NCI-H524 (cell line): ENCODE measurements at places on chromosomes 6 and 20.

DNA sequence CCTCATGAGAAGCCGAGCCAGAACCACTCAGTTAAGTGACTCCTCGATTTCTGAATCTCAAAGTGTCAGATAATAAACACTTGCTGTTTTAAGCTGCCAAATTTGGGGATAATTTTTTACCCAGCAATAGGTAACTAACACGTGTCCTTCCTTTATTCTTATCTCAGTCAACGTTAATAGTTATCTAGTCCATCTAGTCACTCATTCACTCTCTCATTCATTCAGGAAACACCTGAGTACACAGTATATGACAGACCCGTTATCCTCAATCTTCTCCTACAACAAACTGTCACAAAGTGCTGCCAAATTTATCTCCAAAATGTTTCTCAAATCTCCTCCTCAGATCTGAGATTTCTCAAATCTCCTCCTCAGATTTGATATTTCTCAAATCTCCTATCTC is 13.1 kb downstream of the FAM184A start:
- no peak for DNase-seq

GRCh38 chr6:166667796-166668610 is 41.0 kb upstream of the RPS6KA2 start:
- DNase-seq, result no peak

DNA sequence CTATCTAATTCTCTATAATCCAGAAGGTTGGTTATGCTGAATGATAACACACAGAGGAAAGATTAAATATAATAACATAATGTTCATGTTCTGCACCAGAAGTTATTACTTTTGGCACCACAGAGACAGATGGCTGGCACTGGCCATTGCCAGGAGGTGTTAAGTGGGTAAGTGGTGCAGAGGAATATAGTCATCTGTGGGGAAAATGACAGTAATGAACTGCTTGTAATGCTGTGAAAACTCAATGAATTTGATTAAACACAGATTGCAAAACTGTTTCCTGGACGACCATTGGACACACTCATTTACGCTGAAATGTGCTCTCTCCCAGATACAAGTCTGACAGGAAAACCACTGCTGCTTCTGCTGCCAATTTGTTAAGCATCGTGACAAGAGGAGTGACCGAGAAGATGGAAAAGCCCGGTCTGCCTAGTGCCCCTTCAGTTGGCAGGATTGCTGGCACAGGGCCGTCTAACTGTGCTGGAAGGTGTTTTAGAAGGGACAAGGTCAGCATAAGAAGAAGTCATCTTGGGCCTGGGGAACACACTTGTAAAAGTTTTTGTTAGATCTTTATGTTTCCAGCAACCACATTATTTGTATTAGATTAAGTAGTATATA is 567.4 kb downstream of the CBLN4 start:
- DNase-seq, result no peak

DNA sequence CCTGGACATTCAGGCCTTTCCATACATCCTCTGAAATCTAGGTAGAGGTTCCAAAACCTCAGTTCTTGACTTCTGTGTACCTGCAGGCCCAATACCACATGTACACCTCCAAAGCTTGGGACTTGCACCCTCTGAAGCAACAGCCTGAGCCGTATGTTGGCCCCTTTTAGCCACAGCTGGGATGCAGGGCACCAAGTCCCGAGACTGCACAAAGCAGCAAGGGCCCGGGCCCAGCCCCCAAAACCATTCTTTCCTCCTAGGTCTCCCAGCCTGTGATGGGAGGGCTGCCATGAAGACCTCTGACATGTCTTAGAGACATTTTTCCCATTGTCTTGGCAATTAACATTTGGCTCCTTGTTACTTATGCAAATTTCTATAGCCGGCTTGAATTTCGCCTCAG is 107.4 kb upstream of the FRMD1 start:
- no peak for DNase-seq

DNA sequence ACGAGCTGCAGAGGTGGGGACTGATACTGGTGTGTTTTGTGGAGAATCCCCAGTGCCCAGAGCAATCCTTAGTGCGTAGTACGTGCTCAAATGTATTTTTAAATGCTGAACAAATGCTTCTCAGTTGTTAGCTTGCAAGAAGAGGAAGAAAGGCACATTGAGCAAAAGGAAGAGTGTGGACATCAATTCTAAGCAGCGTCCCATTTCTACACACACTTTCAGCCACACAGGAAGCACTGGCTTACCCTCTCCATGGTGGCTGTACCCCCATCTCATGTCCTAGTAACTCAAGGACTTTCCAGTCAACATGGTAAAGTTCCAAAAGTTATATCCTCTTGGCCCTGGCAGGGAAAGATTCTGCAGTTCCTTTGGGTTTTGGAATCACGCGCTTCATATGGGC is 98.8 kb upstream of the NXT1 start:
- DNase-seq, result no peak

- DNase-seq, result no peak
Observed at GRCh38 chr6:35703554-35703953, 14.8 kb upstream of the FKBP5 start.

- no peak for DNase-seq
Observed at GRCh38 chr20:38543014-38543906, 37.7 kb upstream of the ADIG start.

- no peak for DNase-seq
Observed at GRCh38 chr20:1844325-1845162, 50.7 kb upstream of the SIRPA start.

GRCh38 chr6:125008957-125009356 is 46.7 kb downstream of the RNF217 start:
- DNase-seq, result no peak

DNA sequence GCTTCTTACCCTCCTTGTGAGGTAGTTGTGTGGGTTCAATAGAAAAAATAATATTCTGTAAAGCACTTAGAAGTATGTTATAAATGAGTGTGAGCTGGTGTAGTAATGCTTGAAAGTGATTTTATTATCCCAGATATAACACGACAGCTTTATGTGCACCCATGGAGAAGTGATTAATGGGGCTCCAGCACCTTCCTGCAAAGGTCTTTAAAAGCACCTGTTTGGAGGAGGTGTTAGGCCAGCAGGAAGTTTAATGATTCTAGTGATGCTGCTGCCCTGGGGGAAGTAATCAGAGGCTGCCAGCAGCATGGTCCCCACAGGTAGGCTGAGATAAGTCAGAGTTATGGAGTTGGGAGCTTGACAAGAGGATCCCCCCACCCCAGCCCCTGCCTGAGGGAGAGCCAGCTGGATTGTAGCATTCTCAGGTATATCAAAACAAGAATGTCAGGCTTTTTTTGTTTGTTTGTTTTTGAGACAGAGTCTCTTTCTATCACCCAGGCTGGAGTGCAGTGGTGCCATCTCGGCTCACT is 166.3 kb downstream of the PHACTR1 start:
- DNase-seq, result no peak

DNA sequence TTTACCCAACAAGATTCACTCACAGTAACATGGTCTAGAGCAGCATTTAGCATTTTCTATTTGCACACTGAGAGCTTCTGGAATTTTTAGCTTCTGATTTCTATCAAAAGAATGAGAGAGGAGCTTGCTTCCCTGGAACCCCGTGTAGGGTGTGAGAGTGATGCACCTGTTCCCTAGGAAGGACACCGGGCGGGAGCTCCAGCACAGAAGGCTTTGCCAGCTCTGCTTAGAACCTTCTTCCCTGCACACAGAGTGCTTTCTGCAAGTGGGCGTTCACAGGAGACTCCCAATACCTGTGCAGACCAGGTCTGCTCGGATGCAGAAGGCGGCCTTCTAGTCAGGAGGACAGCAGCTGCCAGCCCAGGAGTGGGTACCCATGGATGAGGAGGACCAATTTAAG is 217.3 kb downstream of the TBXT start:
- no peak for DNase-seq

DNA sequence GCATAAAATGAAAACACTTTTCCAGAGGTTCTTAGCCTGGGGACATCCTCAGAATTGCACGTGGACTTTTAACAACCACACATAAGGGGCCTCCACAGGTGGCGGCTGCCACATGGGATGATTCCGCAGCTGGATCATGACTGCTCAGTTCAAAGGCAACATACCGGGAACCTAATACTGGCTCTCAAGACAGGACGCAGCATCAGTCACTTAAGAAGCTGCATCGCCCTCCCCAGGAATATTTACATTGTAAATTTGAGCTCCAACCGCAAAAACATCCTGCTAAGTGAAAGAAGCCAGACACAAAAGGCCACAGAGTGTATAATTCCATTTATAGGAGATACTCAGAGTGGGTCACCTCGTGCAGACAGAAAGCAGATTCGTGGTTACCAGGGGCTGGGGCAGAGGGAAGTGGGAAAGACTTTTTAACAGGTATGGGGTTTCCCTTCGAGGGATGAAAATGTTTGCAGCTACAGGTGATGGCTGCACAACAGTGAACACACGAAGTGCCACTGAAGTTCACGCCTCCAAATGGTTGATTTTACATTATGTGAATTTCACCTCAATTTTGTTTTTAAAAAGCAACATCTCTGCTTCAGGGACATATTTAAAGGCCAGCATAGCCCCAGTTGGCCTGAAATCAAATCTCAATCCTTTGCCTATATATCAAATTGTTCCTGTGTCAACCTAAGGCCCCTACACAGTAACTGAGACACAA is 141.5 kb downstream of the BMP7 start:
- DNase-seq, result peak; percentile 27

DNA sequence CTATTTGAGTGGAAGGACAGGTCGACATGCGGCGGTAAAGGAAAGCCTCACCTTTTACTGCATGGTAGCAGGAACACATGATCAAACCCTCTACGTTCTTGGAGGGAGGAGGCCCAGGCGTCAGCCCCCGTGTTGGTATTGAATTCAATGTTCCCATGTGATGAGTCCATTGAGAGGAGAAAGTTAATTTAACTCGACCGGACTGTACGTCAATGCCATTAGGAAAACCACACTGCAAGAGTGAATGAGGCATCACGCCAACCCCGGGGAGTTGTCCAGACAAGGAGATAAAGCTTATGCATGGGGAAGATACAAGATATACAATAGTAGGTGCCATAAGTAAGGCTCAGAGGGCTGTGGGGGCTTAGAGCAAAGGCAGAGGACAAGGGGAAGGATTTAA is 213.9 kb upstream of the ECI2 start:
- no peak for DNase-seq

GRCh38 chr20:31879143-31879987 is 8.9 kb downstream of the TTLL9 start:
- DNase-seq, result peak; percentile 93

- no peak for DNase-seq
Observed at GRCh38 chr20:47346172-47346571, 10.3 kb downstream of the ZMYND8 start.
